ENCODE measurements at places on chromosomes 13 and 19.

DNA sequence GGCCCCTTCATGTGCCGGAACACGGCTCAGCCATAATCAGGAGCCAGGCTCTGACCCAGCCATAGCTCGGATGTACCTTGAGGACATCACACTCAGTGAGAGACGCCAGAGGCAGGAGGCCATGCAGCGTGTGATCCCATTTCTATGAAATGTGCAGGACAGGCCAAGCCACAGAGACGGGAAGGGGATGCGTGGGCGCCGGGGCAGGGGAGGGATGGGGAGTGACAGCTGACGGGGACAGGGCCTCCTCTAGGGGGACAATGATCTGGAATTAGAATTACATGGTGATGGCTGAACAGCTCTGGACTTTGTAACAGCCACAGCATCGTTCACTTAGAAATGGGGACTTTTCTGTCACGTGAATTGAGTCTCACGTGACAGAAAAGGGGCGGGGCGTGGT lies 34.9 kb downstream of the SBNO2 start:
- DNase-seq, result no peak

DNA sequence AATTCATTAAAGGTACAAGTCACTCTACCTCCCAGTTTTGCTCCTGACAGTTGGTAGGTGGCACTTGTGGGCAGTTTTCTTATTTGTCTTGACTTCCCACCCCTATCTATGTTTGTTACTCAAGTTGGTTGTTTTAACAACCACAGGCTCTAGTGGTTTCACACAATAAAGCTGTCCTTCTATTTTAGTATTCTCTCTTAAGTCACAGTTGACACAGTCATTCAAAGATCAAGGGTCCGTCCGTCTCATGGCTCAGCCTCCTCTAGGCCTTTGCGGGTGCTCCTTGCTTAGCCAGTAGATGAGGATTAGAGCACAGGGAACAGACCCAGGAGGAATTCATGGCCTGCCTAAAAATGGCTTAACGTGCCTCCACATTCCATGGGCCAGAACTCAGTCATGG lies 573.7 kb downstream of the IRS2 start:
- no peak for DNase-seq

DNA sequence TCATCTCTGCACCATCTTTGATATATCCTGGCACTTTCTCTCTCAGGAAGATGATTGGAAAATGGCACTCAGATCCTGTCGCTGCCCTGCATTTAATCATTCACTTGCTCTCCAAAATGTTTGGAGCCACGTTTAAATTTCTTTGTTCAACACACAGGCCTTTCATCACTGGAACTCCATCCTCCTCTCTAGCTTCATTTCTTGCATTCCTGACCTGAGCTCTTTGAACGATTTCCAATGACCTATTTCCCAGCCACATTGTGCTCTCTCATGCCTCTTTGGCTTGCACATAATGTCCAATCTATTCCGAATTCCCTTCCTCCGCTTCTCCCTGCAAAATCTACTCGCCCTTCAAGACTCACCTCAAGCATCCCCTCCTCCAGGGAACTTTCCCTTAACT lies 287.4 kb upstream of the NBEA start:
- no peak for DNase-seq

GRCh38 chr13:94394723-94395122 lies 84.8 kb downstream of the DCT start:
- no peak for DNase-seq

- no peak for DNase-seq
These were observed 62.2 kb upstream of the ARGLU1 start for GRCh38 chr13:106630162-106630561.

- DNase-seq, result no peak
These were observed 60.0 kb upstream of the GPR183 start for GRCh38 chr13:99367106-99367616.

DNA sequence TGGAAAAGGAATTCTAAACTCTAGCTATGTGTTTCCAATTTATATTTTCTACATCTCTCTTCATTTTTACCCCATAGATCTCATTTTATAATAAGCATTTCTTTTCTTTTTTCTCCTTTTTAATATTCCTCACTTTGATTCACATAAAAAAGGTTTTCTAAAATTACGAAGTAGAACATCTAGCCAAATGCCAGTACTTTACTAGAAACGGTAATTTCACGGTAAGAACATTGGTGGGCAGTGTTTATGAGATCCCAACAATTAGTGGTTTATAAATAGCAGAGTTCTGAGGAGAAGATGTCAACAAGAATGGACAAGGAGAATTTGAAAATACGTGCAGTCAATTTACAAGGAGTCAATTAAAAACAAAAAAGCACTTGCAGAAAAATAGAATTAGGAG lies 94.8 kb downstream of the PCDH9 start:
- DNase-seq, result no peak

- DNase-seq, result no peak
These were observed 4.4 kb downstream of the CILP2 start for GRCh38 chr19:19542507-19542906.

DNA sequence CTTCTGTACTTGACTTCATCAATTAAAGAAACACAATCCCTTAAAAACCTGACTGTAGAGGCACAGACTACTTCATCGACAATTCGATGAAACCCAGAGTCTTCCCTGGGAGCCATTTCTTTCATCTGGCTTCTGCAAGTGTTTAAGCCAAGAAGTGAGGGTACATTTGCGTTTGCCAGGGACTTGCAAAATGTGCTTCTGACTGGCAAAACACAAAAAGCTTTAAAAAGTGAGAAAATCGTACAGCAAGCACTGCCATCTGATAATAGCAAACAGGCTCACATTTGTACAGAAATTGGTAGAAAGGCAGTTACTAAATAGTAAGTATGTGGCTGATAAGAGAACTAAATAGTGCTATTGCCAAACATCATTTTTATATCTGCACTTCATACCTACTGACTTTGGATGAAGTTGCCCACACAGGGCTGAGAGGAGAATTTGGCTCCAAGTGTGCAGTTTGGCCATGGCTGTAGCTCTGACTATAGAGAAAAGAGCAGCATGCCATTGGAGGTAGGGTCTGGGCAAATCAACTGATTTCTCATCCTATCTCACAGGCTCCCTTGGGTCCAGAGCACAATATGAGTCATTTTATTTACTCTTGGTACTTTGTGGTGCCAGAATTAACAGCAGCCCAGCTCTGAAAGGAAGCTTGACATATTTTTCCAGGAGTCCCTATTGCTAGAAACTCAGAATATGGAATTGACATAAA lies 358.1 kb downstream of the OXGR1 start:
- no peak for DNase-seq

DNA sequence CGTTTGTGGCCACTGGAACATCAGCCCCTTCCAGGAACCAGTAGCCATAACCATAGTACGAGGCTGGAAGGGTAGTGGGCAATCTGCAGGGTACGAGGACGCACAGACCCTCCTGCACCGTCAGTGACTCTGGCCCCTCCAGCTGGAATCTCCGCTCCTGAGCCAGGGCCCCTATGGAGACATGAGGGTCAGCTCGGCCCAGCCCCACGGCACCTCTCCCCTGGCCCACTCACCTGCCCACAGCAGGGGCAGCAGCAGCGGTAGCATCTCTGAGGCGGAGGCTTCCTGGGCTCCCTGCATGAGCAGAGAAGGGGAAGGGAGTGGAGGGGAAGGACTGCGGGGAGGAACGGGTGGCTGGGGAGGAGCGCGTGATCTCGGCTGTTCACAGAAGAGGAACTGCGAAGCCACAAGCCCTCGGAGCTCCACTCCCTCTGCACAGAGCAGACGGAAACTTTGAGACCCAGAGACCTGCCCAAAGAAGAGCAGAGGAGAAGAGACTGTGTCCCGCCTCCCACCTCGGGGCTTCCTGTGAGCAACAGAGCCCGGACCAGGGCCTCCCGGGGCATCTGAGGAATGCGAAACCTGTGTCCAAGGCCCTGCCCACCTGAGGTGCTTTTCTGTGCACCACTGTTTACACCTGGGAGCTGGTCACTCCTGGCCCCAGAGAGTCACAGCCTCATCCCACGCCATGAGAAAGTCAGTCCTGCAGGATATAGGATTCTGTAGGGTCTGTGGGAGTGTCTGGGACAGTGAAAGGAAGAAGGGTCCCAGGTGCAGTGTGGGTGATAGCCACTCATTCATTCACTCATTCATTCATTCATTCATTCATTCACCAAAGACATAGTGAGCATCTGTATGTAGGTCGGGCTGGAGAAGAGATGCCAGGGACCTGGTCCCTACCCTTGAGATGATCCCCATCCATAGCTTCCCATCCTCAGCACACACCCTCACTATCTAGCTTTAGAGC lies at the start of gene SIGLEC6:
SIGLEC6 (minus strand) TSS at position 322 of the 967 bp plus-strand sequence; CDS start at position 300, 22 bp downstream.
- no peak for DNase-seq

DNA sequence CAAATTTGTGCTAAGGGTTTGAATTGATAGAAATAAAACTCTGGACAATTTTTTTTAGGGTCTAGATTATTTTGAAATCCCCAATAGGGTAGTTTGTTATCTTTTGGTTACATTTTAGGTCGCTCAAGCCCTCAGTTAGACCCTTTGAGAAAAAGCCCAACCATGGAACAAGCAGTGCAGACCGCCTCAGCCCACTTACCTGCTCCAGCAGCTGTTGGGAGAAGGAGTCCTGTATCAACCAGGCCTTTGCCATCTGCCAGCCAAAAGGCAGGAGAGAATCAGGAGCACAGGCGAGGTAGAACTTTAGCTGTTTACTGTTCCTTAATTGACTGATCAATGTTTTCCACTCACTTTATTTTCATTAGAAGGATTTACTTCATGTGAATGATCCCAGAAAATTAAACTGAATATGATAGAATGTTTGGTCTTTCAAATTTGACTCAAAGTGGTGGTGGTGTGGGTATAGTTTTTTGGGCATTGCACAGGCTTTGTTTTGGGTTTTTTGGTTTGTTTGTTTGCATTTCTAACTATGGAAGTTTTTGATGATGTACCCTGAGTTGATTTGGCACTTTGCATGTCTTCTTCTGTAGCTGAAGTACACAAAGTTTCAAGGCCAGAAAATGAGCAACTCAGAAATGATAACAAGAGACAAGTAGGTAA lies 39.2 kb upstream of the GARRE1 start:
- no peak for DNase-seq

DNA sequence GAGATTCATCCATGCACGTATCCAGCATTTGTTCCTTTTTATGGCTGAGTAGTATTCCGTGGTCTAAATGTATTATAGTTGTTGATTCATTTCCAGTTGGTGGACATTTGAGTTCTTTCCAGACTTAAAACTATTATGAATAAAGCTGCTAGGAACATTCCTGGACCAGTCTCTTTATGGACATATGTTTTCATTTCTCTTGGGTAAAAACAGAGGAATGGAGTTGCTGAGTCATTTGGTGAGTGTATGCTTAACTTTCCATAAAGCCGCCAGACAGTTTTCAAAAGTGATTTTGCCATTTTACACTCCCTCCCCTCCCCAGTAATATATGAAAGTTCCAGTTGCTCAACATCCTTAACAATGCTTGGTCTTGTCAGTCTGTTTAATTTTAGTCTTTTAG lies 116.4 kb downstream of the TSHZ3 start:
- DNase-seq, result no peak

- no peak for DNase-seq
These were observed 716.0 kb upstream of the PCDH9 start for GRCh38 chr13:67946131-67946530.

DNA sequence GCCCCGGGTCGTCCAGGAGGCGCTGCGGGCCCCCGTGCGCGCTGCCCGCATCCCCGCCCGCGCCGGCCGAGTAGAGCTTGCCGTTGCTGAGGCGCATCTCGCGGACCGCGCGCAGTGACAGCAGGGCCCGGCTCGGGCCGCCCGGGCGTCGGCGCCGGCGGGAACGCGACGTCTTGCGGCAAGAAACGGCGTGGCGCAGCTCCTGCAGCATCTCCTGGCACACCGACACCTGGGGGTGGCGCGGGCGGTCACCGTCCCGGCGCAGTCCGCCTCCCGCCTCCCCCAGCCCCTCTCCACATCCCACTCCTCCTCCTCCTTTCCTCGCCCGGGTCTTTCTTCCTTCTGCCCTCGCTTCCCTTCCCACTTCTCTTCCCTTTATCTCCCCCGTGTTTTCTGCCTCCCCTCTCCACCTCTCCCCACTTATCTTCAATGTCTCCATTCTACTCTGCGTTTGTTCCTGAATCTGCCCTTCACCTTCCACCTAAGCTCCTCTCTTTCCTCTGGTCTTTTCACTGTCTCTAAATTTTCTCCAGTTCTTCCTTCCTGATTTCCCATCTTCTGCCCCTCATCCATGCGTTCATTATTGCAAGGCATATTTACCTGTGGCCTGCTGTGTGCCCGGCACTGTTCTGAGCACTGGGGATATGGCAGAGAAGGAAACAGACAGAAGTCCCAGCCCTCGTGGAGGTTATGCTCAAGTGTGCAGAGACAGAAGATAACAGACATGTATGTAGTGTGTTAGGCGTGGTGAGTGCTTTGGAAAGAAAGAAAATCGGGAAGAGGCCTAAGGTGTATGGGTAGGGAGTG lies 5.2 kb upstream of the ATP1A3 start:
- no peak for DNase-seq

- no peak for DNase-seq
These were observed 1171.3 kb downstream of the EFNB2 start for GRCh38 chr13:105364191-105364590.

GRCh38 chr19:33864311-33864850 lies 67.7 kb downstream of the KCTD15 start:
- DNase-seq, result no peak

DNA sequence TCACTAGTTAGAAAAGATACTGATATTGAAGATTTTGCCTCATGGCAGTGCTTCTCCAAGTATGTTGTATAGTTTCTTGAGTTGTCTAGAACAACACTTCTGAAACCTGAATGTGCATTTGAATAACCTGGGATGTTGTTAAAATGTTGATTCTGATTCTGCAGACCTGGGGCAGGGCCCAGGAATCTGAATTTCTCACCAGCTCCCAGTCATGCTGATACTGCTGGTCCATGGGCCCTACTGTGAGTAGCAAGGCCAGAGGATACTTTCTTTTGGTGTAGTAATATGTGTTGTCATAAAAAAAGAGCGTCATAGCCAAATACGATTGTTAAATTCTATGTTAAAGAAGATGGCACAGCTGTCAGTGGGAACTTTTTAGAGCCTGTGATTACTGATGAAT lies 41.6 kb upstream of the C1QTNF9 start:
- DNase-seq, result no peak

DNA sequence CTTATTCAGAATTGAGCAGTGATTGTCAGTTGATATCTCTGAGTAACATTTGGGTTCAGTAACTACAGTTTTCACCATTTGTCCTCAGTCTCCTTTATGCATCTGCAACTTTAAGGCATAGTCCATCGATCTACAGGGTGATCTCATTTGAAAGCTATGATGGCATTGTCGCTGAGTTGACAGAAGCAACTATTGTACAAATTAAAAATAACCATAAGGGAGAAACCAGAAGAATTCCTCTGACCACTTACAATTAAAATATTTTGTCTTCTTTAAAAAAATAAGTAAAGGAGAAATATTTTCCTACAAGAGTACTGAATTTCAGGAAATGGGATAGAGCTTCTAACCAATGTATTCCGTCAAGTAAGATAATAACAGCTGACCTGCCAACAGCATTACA lies 30.6 kb downstream of the RAP2A start:
- no peak for DNase-seq

- DNase-seq, result no peak
These were observed 40.3 kb downstream of the ERICH6B start for GRCh38 chr13:45575146-45575829.

- no peak for DNase-seq
These were observed 35.3 kb downstream of the KLF2 start for GRCh38 chr19:16359964-16360363.

- no peak for DNase-seq
These were observed 49.5 kb downstream of the RFX2 start for GRCh38 chr19:6060600-6061375.

GRCh38 chr13:94656176-94656575 lies 54.5 kb downstream of the GPR180 start:
- no peak for DNase-seq

GRCh38 chr19:58325311-58326022 lies 1.3 kb upstream of the ZSCAN22 start:
- DNase-seq, result no peak

GRCh38 chr19:13366529-13367143 lies 139.6 kb downstream of the CACNA1A start:
- no peak for DNase-seq

All from stimulated activated CD8-positive, alpha-beta memory T cell treated with anti-CD3 and anti-CD28 coated beads, Interleukin-7, amount 100 ng/mL, for 48 hours (primary cell).